ENCODE measurements at places on chromosomes 1 and 21.

GRCh38 chr1:218034468-218034867, 250.6 kb upstream of the RRP15 start:
- no peak for DNase-seq

DNA sequence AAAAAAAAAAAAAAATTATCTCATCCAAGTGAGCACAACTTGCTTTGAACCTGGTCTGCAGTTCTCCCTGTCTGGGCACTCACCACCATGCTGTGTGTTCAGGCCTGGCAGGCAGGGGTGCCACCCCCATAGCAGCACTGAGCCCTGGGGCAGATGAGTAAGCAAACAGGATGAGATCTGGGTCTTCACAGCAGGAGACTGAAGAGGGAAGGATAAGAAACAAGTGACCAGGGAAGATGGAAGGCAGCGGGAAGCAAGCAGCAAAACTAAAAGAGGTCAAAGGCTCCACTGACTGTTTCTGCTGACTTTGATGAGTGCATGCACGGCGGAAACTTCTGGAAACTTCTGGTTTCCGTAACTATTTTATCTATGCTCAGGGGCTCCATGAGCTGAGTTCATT, 133.5 kb upstream of the SOD1 start:
- no peak for DNase-seq

- DNase-seq: no peak
Observed at GRCh38 chr1:184888505-184888904, 85.8 kb downstream of the NIBAN1 start.

GRCh38 chr1:190511554-190511953, 33.9 kb upstream of the BRINP3 start:
- DNase-seq: no peak

DNA sequence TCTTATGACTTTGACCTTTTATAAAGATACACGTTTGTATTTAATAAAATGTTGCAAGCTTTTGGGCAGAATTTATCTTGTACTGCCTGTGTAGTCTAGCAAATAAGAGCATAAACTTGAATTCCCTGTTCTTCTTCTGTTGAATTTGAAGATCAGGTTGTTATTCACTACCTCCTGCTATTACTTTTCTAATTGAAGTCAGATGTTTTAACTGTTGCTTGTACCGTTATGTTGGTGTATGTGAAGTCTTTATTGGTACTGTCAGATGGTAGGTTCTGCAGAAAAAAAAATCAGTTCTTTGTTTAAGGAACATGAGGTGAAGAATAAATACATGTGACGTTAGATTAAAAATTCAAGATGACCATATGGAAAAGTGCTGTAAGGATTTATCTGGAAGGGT, 69.1 kb downstream of the DYRK1A start:
- no peak for DNase-seq

Data from right kidney (tissue), 9 donors.